ENCODE measurements at places on chromosomes 6 and 20.

- no peak for DNase-seq
Observed at GRCh38 chr6:6688951-6689350, 100.4 kb downstream of the LY86 start.

DNA sequence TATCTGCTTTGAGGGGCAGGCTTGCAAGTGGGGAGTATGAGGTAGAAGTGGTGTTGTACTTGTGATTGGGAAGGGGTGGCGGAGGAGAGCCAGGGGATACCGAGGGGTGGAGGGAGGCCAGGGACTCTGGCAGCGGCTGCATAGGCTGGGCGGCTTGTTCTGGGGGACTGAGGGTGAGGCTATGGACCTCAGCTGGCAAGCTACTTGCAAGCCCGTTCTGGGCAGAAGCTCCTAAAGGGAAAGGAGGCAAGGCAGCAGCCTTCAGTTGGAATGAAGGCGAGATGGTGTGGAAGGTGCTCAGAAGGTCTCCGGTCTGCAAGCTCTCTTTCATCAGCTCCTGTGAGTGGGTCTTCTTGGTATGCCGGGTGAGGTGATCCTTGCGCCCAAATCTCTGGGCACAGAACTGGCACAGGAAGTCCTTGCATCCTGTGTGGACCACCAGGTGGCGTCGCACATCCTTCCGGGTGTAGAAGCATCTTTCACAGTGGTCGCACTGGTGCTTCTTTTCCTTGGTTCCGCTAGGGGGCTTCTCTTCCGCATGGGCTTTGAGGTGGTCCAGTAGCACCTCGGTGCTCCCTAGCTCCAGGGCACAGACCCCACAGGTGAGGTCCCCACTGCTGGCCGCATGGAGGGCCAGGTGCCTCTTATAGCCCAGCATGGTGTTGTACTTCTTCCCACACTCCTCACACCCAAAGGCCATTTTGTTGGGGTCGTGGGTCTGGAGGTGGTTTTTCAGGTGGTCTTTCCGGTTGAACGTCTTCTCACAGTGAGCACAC, 66.0 kb downstream of the PLAGL1 start:
- DNase-seq: peak; percentile 76

DNA sequence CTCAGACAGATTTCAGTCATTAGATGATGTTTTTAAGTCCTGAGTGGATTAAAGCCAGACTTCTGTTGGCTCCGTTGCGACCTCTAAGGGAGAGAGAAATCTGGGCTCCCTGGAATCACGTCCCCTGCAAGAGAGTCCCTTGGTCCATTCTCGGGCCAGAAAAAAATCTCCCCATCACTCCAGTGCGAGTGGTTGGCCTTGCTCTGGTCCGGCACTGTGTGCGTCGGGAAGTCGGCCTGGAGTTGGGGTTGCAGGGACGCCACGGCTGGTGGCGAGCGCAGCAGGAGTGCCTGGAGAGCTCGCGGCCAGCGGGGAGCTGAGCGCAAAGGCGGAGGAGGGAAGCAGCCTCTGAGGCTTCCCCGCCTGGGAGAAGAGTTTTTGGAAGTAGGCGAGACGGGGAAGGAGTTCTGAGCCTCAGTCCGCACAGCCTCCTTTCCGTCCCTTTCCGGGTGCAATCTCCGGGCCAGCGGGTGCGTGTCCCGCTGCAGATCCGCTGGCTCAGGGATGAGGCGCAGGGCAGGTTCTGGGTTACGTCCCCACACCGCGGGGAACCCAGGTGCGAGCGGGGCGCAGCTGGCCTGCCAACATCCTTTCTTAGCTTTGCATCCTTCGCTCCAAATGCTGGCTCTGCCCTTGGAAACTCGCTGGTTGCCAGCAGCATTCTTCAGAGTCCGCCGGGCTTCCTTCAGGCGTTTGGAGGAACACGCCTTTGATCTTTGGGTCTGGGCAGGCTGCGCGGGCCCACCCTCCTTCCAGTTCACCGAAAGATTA, 6.8 kb downstream of the TCF21 start:
- peak; percentile 15 for DNase-seq

- DNase-seq: no peak
Observed at GRCh38 chr6:74690365-74690764, 515.5 kb downstream of the COL12A1 start.

DNA sequence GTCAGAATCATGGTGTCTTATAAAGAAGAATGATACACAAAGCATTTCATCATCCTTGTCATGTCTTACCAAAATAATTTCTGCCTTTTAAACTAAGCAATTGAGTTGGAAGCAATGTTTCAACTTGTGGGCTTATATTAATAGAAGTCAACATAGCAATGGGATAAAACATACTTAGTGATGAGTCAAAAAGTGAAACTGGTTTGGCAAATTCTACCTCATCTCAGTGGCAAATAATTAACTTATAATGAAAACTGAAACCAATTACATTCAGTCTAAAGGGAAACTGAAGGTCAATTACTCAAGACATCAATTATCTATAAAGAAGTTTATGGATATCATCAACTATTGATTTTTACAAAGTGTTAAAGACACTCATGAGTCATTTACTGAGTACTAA, 463.8 kb downstream of the BMP2 start:
- no peak for DNase-seq

- no peak for DNase-seq
Observed at GRCh38 chr20:62405108-62405980, 1.7 kb downstream of the CABLES2 start.

DNA sequence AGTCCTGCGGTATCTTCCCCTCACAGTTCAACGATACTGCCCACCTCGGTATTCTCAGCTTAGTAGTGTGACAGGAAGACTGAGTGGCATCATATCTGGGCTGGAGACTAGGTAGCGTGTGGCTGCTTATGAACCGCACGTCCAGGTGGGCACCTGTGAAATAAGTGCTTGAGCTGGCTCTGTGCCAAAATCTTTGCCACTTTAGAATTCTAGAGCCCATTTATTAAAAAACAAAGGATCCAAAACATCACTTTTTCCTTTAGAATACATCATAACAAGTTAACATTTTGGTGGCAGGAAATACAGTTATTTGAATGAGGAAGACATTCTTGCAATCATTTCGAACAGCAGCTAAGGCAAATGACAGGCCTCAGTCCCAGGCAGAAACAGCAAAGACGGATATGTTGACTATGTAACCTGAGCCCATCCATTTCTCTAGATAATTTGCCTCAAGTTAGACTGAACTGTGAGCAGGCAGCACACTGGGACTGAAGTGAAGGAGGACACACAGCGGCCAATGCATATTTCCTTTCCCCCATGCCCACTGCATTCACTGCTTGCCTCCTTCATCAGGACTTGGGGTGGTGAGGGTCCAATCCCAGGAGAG, 136.6 kb downstream of the GMDS start:
- no peak for DNase-seq

DNA sequence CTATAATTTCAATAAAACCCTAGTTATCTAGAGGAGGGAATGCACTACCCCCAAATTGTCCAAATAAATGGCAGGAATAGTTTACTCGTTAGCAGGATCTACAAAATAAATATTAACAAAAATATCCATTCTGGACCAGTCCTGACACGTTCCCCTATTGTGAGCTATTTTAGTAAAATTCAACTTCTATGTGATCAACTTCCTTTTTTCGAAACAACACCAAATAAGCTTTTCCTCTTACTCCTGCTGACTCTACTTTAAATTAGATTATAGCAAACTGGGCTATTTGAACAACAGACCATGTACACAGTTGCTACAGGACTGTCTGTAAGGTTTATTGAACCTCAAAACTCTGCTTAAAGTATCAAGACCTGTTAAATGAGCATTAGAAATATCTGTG, 154.3 kb downstream of the IPCEF1 start:
- DNase-seq: no peak

DNA sequence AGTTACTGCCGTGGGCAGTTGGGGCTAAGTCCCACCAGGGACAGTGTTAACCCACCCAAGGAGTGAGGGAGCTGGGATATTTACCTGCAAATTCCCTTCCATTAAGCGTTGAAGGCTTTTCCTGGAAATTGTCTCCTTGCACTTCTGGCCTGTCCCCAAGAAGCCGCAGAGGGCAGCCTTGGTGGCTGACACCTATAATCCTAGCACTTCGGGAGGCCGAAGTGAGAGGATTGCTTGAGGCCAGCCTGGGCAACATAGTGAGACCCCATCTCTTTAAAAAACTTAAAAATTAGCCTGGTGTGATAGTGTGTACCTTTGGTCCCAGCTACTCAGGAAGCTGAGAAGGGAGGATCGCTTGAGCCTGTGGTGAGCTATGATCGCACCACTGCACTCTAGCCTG, 204.4 kb downstream of the EYA2 start:
- DNase-seq: no peak

- no peak for DNase-seq
Observed at GRCh38 chr20:22389836-22390542, 194.4 kb downstream of the FOXA2 start.

DNA sequence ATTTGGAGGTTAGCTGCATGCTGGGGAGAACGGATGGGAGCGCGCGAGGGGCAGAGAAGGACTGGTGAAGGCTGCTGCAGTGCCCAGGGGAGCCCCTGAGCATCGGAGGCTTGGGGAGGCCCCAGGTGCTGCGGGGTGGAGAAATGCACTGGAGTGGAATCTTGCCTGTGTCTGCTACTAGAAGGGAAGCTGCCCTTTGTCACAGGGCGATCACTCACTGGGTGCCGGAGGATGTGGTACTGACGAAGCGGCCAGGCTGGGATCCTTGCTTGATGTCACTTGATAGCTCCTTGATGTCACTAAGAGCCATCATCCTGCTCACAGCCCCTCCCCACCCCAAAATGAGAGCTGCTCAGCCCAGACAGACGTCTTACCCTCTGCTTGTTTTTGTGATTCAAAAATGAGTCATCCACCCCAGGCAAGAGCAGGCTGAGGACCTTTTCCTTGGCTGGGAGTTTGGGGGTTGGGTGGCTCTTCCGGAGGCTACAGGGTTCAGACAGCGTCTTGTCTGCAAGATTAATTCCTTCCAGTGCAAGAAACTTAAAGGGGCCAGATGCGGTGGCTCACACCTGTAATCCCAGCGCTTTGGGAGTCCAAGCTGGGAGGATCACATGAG, 62.6 kb upstream of the PMEPA1 start:
- no peak for DNase-seq

DNA sequence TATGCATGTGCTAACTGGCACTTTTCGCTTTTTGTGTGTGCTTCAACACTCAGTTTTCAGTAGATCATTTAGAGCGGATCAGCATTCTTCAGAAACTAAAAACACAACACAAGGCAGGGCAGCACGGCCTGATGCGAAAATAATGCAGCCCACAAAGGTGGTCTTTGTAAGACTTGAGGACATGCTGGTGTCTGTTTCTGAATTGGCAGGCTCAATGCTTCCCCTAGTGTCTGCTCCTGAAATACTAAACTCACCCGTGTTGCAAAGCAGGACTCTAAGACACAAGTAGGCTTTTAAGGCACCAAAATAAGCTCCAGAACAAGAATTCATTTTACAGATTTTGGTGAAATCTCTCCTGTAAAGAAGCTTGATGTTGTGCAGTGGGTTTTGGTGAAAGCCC, 676.5 kb downstream of the TENT5A start:
- no peak for DNase-seq

- no peak for DNase-seq
Observed at GRCh38 chr20:32024683-32025295, 14.6 kb downstream of the CCM2L start.

GRCh38 chr6:67768972-67769371, 866.1 kb upstream of the ADGRB3 start:
- DNase-seq: no peak

GRCh38 chr6:54846243-54846856, at the start of gene FAM83B:
Gene FAM83B (plus strand): TSS chr6:54846771. CDS start chr6:54870247, 23,476 bp downstream.
- peak; percentile 91 for DNase-seq

GRCh38 chr6:703552-703951, 10.6 kb upstream of the EXOC2 start:
- no peak for DNase-seq

DNA sequence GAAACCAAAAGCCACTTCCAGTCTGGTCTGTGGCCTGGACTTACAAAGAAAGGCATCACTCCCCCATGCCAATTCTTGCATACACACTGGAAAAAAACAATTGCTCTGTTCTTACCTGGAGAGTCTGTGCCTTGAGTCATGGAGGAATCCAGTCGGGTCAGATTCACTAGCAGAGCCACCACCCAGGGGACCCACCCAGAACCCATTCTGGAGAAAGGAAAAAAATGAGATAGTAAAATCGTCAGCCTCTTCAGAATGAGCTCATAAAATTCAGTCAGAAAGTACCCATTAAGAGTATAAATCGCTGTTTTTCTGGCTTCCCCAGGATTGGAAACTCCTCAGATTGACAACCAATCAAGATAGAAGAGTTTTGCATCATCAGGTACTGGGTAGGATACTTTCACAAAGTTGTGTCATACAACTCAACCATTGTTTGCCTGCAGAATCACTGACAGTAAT, at the start of gene HLA-DOB:
Gene HLA-DOB (minus strand): TSS at position 257 of the 459 bp plus-strand sequence. CDS start 51 bp downstream, at position 206.
- peak; percentile 21 for DNase-seq

DNA sequence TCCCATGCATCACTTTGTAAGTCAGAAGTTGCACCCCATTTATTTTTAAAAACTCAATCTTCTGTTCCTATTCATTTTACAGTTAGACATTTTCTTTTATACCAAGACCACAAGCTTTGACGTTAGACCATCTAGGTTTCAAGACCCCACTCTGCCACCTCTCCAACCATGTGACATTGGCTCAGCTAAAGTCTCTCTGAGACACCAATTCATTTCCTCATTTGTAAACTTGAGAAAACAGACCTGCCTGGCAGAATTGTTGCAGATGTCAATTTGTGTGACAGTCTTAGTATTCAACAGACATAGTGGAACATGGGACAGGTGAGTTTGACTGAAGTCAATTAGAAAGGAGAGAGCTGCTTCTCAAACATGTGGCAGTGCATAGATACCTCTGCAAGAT, 55.6 kb upstream of the CSE1L start:
- DNase-seq: no peak

DNA sequence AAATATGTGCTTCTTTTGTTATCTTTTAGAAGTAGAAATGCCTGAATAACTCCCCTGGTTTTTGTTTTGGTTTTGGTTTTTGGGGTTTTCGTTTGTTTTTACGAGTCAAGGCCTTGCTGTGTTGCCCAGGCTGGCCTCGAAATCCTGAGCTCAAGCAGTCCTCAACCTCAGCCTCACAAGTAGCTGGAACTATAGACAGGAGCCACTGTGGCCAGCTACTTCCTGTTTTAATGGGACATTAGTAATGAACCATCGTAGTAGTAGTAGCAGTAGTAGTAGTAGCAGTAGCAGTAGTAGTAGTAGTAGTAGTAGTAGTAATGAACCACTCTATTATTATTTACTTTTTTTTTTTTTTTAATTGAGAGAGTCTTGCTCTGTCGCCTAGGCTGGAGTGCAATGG, 66.0 kb downstream of the UBR2 start:
- DNase-seq: no peak

DNA sequence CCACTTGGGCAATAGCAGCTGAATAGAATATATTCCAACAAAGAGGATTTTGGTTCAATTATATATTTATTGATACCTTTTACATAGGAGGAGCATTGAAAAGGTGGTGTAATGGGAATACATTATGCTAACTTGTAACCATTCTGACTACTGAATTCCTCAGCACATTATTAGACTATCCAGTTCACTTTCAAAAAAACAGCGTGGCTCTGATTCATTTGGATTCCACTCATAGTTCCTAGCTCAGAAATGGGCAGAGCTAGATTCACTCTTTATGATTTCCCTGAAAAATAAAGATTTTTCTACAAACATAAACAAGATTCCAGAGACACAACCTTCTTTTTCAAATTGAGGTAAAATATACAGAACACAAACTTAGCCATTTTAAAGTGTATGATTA, 9.2 kb upstream of the TRERF1 start:
- DNase-seq: no peak
